ENCODE measurements at places on chromosomes 5 and 9.

DNA sequence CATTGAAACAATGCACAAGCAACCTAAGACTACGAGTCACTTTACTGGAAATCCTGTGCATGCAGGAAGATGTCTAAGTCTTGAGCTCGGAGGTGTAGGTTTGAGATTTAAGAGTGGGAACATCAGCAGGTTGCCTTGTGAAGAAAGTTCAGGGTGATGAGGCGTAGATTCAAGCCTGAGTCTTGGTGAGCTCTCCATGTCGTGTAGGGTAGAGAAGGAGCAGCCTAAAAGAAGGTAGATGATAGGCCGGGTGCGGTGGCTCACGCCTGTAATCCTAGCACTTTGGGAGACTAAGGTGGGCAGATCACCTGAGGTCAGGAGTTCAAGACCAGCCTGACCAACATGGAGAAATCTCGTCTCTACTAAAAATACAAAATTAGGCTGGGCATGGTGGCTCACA is 30.2 kb upstream of the ANKRD18A start:
- DNase-seq: no peak

DNA sequence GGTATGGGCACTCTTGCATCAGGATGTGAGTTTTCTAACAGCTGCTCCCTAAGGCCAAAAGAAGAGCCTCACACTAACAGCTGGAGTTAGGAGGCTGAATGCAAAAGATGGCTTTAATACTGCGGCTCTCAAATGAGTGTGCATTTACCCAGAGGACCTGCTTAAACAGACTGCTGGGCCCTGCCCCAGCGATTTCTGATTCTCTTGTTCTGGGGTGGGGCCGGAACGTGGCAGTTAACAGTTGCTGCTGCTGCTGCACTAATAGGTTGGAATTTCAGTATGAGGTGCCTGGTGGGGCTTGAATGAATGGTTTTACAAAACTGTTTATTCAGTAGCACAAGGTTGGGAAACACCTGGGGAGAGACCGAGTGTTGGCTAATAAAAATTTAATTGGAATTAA is 26.1 kb downstream of the HMGCR start:
- DNase-seq: no peak

- no peak for DNase-seq
These were observed 841.9 kb upstream of the ACO1 start for GRCh38 chr9:31542384-31543055.

- no peak for DNase-seq
These were observed 72.7 kb downstream of the DPYSL3 start for GRCh38 chr5:147437161-147437596.

- no peak for DNase-seq
These were observed 7.2 kb upstream of the ADGRV1 start for GRCh38 chr5:90551376-90551775.

DNA sequence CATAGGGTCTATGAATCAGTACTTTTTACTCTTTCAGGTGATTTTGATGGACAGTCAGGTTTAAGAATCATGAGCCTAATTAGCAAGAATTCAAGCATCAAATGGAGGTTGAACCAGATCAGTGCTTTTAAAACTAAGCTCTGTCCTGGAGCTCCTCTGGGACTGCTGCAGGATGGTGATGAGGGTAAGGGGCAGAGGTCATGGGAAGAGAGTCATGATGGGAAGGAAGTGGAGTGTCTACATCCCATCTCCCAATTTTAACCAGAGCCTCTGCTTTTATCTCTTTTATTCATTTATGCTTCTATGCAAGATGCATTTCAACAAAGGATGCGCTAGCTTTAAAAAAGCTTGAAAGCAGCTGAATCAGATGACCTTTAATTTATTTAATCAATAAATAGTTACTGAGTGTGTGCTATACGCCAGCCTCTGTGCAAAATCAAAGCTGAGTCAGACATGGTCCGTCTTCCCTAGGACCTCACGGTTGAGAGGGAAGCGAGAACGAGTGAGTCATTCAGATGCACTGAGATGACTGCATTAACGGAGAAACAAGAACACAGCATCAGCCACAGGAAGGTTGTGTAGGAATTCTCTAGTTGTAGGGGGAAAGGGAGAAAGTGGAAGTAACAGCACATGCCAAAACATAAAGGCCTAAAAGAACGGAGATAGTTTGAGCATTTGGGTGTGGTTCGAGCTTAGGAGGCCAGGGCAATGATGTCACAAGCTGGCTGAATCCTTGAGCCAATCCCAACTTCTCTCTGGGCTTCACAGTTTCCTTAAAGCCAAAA is 441.6 kb upstream of the BRINP1 start:
- DNase-seq: no peak

DNA sequence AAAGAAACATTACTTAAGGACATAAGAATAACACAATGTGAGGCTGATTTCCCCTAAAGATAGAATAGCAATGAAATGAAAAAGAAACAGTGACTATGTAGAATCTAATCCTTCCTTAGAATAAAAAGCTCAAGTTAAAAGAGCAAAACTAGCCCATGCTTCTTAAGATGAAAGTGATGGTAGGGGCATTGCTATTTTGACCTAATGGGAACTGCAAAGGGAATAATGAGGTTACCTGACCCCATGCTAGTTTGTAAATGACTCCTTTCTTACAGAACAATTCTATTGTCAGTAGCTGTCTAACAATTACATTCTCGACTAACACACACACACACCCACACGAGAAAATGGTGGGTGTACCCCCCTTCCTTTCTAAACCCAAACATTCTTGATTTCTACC is 575.8 kb downstream of the CSNK1G3 start:
- DNase-seq: no peak

- no peak for DNase-seq
These were observed 301.1 kb downstream of the FAM170A start for GRCh38 chr5:119930490-119930889.

DNA sequence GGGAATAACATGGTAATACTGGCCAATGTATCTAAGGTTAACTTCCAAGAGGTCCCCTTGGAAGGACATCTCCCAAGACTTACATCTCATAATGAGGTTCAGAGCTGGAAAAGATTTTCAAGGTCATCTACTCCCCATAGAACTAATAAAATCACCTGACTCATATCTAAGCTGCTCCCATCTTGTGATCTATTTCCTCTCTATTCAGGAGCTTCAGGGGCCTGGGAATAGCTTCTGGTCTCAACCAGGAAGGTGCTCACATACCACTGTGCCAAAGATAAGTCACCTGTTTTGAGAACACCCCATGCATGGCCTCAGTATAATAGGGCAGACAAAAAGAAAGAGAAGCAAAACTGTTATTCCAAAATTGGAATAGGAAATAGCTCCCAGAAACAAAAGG is 74.2 kb downstream of the OXCT1 start:
- DNase-seq: no peak

DNA sequence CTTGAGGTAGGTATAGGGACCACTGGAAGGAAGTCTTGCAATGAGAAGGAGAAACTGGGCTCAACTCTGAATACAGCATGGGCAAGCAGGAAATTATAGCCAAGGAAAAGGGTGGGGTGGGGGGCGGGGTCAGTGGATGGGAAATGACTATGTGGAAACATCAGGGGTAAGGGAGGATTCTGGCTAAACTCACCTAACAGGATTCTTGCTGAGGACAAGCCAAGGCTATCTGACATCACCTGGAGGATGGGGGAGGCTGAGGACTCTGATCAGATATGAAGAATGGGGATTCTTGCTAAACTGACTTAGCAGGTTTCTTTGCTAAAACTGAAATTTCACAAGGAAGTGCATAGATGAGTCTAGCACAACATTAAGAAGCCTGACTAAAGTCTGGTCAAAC is 40.8 kb downstream of the CTSL start:
- no peak for DNase-seq

DNA sequence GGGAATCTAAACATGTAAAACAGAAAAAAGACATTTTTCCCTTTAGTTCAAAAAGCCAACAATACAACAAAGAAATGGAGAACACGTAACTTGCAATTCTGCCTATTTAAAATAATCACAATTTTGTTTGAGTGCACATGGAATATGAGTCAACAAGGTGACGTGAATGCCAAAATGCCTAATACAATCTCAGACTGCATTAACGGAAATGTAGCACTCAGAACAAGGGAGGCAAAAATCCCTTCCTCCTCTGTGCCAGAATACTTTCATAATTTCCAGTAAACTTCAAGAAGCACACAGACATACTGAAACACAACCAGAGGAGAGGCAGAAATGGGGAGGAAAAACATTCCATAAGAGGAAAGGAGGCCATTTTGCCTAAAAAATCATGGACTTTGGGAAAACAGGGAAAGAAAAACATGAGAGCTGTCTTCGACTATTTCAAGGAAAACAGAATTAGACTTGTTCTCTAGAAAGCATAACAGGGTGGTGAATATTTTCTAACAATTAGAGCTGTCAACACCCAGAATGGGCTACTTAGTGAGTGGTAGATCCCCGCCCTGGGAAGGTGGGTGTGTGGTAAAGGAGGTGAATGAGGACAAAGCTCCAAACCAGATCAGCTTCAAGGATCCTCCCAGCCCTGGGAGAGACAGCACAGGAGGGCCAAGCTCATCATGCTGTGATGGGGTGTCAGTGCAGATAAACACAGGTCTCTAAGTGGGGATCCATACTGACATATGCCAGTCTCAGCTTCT is 48.2 kb downstream of the ABCA1 start:
- no peak for DNase-seq

DNA sequence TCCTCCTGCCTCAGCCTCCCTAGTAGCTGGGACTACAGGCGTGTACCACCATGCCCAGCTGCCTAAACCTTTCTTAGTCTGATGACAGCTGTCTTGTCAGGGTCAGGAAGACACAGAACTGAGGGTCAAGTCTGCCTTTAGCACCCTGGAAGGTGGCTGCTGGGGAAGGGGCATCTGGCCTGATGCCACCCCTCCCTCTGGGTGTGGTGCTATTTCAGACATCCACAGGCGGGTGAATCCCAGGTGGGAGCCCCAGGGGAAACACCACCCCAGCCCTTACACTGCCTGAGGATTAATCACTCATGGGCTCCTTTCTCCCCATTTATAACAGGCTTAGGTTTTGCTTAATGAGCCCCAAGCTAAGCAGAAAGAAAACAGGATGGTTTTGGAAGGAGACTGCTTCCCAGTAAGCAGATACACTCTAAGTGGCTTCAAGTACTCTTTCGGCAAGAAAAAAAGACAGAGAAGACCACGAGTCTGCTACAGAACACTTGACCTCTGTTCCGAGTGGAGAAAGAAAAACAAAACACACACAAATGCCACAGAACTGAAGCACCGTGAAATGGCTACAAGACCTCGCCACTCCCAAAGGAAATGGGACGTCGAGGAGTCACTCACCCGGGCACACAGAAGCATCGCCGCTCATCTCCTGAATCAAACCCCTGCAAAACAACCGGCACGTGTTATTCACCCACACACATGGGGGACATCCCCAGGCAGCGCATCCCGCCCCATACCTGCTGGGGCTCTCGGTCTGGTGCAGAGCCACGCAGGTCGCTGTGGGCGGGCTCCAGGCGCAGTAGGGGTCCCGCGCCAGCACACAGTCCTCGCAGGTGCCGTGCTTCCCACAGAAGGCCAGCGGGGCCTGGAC is 62.4 kb downstream of the SECISBP2 start:
- DNase-seq: no peak

DNA sequence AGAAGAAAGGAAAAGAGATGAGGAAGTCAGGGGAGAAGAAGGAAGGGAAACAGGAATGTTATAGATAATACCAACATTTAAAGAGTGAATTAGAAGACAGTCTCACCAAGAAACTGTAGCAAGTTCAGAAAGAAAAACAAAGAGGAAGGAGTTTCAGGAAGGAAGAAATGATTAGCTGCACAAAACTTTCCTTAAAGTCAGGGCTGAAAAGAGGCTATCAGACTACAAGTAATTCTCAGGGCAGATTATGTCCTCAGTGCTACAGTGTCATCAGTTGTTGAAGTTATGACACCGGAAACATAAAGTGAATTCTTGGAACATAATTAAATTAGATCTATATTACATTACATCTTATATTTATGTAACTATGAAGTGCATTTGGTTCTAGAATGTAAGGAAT is 226.9 kb downstream of the ARRDC3 start:
- no peak for DNase-seq

DNA sequence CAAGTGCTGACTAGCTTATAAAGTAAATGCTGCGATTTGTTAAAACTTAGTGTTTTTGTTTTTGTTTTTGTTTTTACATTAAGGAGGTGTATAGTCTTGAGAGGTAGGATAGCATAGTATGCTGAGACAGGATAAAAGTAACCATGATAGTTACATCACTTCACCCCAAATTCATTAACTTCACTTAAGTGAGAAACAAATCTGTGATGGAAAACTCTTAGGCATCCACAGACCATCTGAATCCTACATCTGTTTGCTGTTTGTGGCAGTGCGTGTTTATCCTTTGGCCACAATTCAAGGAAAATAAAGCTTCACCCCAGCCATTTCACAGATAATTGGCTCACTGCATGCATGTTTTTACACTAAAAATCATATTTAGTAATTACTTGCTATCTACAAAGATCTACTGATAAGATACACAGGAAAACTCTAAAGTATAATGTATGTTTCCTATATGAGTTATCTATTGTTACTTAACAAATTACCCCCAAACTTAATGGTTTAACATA is 82.0 kb downstream of the ZNF622 start:
- DNase-seq: no peak

DNA sequence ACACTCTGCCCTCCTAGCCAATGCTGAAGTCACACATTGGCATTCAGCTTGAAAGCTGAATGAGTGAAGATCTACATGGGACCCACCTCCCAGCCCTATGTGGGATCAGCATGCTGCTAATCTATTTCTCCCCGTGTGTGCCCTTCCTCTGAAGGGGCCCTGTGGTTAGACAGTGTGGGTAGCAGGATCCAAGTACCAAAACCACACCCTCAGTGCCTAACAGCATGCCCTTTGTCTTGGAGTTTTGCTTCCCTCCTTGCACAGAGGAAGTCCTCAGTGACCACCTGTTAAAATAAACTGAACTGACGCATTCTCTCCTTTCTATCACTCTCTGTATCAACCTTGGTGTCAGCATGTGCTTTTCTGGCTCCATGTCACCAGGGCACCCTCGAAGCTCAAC is 25.0 kb downstream of the SH3TC2 start:
- DNase-seq: no peak

DNA sequence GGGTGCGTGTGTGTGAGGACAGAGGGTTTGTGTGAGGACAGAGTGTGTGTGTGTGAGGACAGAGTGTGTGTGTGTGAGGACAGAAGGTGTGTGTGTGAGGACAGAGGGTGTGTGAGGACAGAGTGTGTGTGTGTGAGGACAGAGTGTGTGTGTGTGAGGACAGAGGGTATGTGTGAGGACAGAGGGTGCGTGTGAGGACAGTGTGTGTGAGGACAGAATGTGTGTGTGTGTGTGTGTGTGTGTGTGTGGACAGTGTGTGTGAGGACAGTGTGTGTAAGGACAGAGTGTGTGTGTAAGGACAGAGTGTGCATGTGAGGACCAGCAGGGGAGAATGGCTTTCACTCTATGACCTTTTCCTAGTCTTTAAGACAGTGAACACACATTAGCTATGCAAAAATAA is 63.1 kb upstream of the UBAC1 start:
- DNase-seq: no peak

DNA sequence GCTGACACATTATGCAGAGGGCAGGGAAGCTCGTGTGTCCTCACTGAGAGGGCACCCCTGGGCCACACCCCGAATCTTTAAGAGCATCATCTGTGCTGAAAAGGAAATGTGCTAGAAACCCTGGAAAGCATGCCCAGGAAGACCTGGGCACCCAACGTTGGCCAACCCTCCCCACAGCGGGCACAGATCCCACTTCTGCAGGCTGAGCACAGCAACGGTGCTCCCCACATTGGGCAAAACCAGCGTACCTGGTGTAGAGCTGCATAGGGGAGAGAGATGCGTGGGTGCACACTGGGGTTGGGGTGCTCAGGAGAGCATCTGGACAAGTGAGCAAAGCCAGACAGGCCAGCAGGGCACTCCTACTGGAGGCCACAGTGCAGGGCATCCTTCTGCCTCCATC is 32.6 kb downstream of the ROR2 start:
- DNase-seq: no peak
